ENCODE measurements at places on chromosomes 16 and 17.

DNA sequence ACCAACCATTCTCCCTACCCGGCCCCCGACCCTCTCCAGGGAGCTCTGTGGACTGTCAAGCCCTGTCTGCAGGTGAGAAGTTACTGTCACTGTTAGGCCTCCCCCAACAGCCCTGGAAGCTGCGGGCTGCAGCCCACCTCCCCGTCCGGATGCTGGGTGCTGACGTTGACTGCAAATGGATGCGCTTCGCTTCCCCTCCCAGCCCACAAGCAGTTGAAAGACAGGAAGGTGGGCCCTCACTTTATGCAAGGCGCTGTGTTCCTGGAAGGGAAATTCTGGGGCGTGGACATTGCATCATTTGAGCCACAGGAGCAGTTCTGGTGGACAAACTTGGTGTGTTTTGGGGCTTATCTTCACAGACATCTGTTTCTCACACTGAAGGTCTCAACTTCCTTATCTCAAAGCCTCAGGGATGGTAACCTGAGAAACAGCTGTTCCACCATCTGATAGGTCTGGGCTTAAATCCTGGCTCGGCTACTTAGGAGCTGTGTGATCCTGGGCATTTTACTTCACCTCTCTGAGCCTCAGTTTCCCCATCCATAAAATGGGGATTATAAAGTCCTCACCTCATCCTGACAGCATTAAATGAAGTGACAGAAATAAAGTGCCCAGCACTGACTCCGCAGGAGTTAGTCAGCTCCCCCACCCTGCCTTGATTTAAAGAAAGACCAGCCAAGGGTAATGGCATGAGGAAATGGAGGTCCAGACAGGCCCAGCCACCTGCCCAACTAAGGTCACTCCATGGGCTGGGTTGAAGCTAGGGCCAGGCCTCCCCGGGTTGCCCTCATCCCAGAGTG lies 4.6 kb upstream of the DRC7 start:
- no peak for DNase-seq

GRCh38 chr17:36188891-36189306 lies 7.7 kb downstream of the CCL3L1 start:
- DNase-seq: no peak

DNA sequence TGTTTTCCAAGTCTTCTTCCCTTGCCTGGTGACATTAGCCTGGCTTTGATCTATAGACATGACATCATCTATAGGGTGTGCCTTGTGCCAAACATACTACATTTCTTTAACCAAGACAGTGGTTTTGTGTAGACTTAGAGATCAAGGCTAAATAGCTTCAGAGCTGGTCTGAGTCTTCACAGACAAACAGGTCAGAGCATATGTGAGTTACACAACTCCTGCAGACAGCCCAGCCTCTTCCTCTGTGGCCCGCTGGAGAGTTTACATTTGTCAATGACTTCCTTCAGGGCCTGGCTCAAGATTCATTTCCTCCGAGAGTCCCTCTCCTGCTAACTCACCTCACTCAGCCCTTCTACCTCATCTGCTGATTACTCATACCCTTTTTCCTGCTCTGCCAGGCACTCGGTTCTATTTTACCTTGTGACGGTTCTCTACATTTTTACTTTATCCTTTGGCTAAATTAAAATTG lies 73.1 kb upstream of the TANC2 start:
- no peak for DNase-seq

- DNase-seq: no peak
Measured at GRCh38 chr16:57949595-57950238, 21.2 kb downstream of the CNGB1 start.

DNA sequence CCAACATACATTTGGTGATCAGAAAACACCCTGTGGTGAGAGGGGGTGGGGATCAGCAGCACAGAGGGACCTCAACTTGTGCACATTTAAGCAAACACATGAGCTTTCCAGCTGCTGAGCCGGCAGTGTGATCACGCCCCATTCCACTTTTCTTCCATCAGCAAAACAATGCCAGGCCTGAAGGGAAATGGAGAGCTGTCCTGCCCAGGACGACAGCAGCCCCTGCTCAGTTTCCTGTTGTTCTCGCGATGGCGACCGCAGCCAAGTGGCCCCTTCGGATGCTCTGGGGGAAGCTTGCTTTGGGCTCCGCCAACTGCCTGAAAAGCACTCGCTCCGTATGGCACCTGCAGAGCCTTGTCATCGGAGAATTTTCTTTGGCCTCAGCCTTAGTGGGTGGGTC lies 272.3 kb downstream of the FOXL1 start:
- no peak for DNase-seq

DNA sequence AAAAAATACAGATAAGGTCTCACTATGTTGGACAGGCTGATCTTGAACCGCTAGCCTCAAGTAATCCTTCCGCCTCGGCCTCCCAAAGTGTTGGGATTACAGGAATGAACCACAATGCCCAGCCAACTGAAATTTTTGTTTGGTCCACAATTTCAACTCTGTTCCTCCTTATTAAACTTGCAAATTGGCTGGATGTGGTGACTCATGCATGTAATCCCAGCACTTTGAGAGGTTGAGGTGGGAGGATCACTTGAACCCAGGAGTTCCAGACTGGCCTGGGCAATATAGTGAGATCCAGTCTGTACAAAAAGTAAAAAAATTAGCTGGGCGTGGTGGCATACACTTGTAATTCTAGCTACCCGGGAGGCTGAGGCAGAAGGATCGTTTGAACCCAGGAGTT lies 13.4 kb downstream of the ARSG start:
- DNase-seq: no peak

DNA sequence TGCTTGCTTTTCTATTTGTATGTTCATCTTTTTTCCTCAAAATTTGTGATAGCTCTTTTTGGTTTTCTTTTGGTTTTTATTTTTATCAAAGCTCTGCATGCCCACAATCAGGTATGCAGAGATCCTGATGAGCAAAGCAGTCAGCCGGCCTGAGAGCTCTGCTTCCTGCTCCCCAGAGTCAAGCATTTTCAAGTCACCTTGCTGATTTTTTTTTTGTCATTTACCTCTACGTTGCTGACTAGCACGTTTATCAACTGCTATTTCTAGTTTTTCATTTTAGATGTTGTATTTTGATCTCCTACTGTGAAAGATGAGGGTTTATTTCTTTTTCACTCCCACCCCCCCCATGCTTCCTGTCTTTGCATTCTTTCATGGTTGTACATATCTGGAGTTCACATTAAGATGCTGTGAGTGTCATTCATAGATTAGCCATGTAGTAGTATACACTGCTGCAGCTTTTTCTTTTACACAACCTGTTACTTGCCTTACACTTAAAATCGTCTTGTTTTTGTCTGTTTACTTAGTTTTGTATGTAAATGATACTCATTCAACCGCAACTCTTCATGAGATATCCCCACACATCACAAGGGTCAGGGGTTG lies 196.2 kb downstream of the LGALS9B start:
- no peak for DNase-seq

GRCh38 chr16:66856801-66857200 lies 12.6 kb downstream of the CA7 start:
- no peak for DNase-seq

GRCh38 chr17:10661437-10661836 lies 4.3 kb upstream of the MYH3 start:
- DNase-seq: no peak

- no peak for DNase-seq
Measured at GRCh38 chr16:50679266-50679665, 1.8 kb downstream of the SNX20 start.

GRCh38 chr17:75602644-75603043 lies 15.0 kb downstream of the MYO15B start:
- DNase-seq: no peak

DNA sequence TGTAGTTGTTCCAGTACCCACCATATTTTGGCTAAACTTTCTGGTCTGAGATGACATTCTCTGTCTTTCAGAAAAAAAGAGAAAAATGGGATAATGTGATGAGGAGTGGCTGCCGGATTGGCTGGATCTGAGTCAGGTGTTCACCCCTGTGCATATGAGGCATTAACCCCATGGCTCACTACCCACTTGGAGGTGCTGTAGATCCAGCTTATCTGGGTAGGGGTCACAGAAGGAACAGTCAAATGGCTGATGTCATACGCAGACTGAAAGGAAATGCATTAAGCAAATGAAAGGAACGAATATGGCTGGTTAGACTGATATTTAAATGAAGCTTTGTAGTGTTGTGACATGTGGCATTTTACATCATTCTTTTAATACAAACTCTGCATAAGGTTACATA lies 17.3 kb downstream of the MAP2K6 start:
- no peak for DNase-seq

GRCh38 chr17:8914554-8914953 lies 47.1 kb upstream of the PIK3R6 start:
- no peak for DNase-seq

GRCh38 chr17:44979426-44979995 lies 11.4 kb upstream of the C1QL1 start:
- DNase-seq: no peak

- no peak for DNase-seq
Measured at GRCh38 chr16:77662246-77662645, 60.1 kb upstream of the NUDT7 start.

DNA sequence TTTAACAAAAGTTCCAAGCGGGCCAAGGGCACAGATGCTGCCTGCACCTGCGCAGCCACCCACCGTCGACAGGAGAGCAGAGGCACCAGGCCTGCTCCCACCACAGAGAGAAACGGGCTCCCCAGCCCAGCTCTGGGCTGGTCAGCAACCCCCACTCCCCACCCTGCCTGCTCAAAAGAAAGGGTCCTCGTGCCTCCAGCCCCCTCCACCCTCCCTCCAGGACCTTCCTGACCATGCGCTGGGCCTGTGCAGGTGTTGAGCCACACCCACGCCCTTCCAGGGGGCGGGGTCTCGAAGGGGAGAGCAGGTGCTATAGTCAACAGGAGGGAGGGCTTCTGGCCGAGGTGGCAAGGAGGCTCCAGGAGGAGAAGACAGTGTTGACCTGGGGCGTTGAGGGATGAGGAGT lies 25.3 kb downstream of the ZNF778 start:
- DNase-seq: no peak

- DNase-seq: no peak
Measured at GRCh38 chr17:78494696-78495330, 82.4 kb downstream of the DNAH17 start.

GRCh38 chr16:48887646-48888210 lies 277.7 kb upstream of the N4BP1 start:
- no peak for DNase-seq

GRCh38 chr17:38748149-38748891 lies at the start of gene PCGF2:
PCGF2 (minus strand) TSS chr17:38748336; CDS start chr17:38740402, 7,934 bp downstream.
- no peak for DNase-seq

DNA sequence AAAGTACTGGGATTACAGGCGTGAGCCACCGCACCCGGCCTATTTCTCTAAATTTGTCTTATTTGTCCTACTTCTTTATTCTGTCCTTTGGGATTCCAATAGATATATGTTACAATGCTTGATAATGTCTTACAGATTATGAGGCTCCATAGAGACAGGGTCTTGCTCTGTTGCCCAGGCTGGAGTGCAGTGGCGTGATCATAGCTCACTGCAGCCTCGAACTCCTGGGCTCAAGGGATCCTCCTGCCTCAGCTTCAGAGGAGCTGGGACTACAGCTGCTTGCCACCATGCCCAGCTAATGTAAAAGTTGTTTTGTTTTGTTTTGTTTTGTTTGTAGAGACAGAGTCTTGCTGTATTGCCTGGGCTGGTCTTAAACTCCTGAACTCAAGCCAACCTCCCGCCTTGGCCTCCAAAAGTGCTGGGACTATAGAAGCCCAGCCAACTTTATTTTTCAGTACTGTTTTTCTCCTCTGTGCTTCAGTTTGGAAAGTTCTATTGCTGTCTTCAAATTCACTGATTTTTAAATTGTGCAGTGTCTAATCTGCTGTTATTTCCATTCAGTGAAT lies 10.3 kb downstream of the ANKRD13B start:
- no peak for DNase-seq

DNA sequence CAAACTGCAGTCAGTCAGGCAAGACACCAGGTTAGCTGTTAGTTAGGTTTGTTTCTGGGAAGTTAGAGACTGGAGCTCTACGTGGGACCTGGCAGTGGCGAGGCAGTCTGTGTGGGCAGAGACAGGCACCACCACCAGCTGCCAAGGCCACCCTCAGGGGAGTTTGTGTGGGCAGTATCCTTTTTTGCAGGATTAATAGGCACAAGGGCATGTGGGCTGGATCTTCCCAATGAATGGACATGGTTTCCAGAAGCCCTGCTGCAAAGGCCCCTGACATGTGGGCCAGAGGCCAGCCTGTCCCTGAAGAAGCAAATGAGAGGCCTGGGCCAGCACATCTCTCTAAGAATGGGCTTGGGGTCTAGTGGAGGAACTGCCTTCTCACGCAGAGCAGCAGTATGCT lies 19.2 kb upstream of the SREBF1 start:
- no peak for DNase-seq

GRCh38 chr16:3023415-3023668 lies 400 bp downstream of the HCFC1R1 start:
- no peak for DNase-seq

- DNase-seq: no peak
Measured at GRCh38 chr17:9729034-9729650, 62.2 kb downstream of the DHRS7C start.

GRCh38 chr16:87828907-87829621 lies 40.2 kb downstream of the SLC7A5 start:
- no peak for DNase-seq

DNA sequence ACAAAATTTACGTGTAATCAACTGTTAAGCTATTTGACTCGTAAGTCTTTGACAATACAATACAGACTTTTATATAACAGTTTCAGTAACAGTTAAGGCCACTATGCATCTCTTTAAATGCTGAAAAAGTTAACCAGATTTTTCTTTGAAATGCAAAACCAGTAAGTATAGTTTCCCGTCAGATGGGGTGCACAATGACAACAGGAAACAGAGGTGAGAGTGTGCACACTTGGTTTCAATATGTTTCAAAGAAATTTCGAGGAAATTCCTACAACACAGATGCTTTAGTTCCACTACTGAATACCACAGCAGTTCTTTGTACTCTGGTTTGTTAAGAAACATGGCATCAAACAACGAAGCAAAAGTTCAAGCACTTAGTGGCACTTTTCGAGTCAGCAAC lies 48.4 kb downstream of the RNF157 start:
- DNase-seq: no peak

DNA sequence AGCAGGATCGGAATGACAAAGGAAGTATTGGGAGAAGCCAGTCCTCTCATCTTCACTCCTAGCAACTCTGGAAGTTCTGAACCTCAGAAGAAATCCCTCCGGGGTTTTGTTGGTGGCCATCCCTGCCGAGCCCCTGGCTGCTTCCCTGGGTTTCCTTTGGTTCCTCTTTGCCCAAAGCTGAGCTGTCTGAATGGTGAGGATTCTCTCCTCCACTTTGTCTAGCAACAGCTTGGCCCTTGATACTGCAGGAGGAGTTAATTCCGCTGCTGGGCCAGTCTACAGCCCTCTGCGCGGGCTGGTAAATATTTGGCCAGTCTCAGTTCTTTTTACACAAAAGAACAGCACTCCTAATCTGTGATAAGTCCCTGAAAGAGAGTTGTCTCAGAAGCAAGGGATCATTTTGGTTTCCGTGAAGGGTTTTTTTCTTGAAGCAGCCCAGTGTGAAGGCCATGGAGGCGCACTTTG lies 170.9 kb downstream of the RAB11FIP4 start:
- no peak for DNase-seq

DNA sequence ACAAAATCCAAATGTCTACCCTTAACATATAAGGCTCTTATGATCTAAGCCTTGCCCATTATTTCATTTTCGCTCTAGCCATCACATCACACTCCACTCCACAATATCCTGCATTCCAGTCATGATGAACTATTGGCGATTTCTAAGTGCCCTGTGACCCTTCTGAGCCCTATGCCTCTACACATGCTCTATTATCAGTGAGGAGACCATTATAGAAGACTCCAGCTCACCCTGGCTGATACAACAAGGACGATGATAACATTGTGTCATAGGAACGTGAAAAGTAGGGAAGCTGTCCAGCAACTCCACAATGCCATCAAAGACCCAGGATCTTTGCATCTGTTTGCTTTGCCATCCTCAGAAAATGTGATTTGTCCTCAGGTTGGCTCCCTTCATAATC lies 29.6 kb upstream of the GNAO1 start:
- DNase-seq: no peak
